K562 (cell line): ENCODE measurements at places on chromosomes 7 and 10. TPM values are rescaled to one million over a fixed set of nuclear protein-coding genes. Genes with fewer than 3 reads are reported as not detected.

The MBL2 gene
- not detected in 2 replicates for total RNA-seq

The PRPS1L1 gene
- total RNA-seq = not detected in 2 replicates

The HOXA13 gene
- not detected in 2 replicates for total RNA-seq

The MSS51 gene
- total RNA-seq = 1.1 and 1.3 TPM in 2 replicates

The IFT22 gene
- total RNA-seq = 6.3 and 6.6 TPM in 2 replicates

The CDK1 gene
- 159 and 174 TPM in 2 replicates for total RNA-seq

The MMP21 gene
- not detected in 2 replicates for total RNA-seq

The MGAM2 gene
- total RNA-seq = 0.02 TPM in 1 of 2 replicates, not detected in the other

The MUC12 gene
- 0.40 and 1.1 TPM in 2 replicates for total RNA-seq

The CCDC172 gene
- not detected in 2 replicates for total RNA-seq

The AKR1C2 gene
- total RNA-seq = 29.4 and 31.3 TPM in 2 replicates

The ENKUR gene
- total RNA-seq = 0.09 and 0.20 TPM in 2 replicates

The FOXP2 gene
- total RNA-seq = not detected in 2 replicates

The NSUN5 gene
- total RNA-seq = 108 and 115 TPM in 2 replicates

The PNLIP gene
- total RNA-seq = 0.69 and 1.1 TPM in 2 replicates

The TMEM229A gene
- total RNA-seq = not detected in 2 replicates

The ADRA2A gene
- not detected in 2 replicates for total RNA-seq

DNA sequence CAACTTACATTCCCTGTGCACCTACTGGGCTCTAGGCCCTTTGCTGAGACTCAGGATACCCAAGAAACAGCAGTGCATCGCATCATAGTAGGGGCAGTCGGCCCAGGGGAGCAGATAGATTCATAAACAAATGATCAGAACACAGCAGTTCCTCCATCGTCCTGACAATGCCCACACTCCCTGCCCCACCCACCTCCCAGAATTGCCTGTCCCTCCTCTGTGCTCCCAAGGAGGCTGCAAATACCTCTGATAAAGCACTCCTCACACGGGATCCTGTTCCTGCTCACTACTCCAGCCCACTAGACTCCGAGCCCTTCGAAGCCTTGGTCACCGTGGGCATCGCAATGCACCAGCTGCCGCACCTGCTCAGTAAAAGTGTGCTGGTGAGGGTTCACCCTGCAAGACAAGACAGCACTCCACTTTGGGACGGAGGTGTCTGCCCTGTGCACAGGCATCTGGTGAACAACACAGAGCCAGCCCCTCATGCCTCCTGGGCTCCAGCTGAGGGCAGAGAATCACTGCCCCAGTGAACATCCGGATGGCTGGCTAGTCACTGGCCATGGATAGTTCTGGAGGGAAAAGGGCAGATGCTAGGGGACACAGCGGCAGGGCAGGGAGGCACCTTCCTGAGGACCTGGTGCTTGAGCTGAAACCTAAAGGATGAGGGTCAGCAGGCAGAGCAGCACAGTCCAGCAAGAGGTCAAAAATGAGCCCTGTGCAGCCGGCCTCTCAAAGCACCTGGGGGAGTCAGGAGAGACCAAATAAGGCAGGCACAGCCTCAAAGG lies 60.7 kb downstream of the TNS3 start:
- DNase-seq = no peak

- DNase-seq = no peak
Measured at GRCh38 chr7:155198196-155198892, 99.3 kb upstream of the INSIG1 start.

GRCh38 chr10:110759523-110759922 lies 112.2 kb upstream of the PDCD4 start:
- DNase-seq = no peak

GRCh38 chr7:45267262-45267661 lies 109.7 kb downstream of the RAMP3 start:
- DNase-seq = no peak

DNA sequence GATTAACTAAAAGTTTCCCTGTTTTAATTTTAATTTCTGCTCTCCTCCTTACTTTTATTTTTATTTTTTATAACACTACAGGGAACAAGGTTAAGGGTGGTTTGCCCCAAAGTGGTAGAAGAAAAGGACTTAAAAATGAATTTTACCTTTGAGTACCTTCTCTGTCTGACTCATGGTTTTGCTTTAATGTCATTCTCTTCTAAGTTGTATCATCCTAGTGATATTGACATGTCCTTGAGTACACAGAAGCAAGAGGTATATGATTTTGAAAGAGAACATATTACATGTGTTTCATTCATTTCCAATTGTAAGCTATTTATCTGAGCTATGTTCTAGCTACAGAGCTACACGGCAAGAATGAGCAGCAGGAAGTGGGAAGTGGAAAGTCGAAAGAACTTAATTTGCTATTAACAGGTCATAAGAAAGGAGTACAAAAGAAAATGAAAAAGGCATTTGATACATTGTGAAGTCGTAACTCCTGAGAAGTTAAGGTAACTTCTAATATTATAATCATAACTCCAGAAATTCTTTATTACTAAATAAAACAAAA lies 112.5 kb downstream of the SEMA3A start:
- DNase-seq = no peak

DNA sequence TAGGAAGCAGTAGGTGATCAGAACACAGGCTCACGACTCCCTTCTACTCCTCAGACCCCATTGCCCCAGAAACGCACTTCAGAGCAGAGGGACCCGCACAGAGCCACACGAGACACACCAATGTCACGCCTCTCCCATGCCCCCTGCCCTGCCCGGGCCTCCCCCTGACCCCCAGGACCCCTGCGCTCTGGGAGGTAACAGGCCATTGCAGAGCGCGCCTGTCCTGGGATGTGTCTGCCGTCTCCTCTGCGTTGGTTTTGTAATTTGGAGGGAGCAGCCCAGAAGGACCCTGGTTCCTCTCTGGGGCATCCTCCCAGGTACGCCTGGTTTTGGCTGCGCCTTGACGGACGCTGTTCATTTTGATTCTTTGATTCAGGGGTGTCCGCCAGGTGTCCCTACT lies 85.4 kb downstream of the UNCX start:
- DNase-seq = no peak

DNA sequence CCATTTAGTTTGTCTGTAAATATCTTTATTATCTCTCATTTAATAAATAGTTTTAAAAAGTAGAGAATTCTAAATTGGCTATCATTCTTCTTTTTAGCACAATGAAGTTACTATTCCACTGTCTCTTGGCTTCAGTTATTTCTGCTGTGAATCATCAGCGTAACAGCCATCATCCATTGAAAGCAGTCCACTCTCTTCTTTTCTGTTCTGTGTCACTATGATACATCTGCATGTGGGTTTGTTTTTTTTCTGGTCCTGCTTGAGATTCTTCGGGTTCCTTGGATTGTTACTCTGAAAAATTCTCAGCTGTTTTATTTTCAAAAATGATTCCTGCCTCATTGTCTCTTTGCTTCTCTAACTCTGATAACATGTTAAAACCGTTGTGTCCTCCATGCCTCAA lies 52.5 kb downstream of the CSGALNACT2 start:
- no peak for DNase-seq

GRCh38 chr7:142319970-142320369 lies 62.1 kb upstream of the PRSS58 start:
- peak; percentile 19 for DNase-seq

DNA sequence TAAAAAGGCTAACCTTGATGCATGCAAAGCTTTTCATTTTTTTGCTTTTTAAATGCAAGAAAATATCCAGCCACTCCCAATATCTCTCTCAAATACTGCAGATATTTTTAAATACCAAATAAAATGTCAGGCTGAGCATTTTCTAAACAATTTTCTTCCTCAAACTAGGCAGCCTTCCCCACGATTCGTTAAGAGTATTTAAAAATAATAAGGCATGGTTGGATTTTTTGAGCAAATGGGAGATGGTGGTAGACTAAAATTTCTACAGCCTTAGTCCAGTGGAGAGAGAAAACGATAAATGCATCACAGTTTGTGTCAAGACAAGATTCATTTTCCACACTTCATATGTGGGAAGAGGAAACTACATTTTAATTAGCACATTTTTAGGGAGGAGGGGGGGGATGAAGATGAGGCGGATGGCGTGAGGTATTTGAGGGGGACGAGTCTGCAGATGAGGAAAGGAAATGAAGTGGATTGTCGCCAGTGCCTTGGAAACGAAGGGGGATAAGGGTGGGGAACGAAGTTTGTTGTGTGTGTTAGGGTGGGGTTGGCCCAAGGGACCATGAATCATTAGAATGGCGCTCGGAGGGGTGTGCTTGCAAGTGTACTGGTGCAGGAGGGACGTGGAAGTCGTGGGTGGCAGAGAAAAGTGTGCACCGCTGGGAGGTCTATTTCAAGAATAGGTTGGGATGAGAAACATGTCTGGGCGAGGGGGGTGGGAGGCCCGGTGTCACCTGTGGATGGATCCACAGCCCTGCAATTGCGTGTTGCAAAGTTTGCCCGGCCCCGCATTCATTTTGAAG lies 1.2 kb upstream of the ADD3 start:
- peak; percentile 45 for DNase-seq

- peak; percentile 67 for DNase-seq
Measured at GRCh38 chr7:51233374-51233773, 83.2 kb downstream of the COBL start.

- DNase-seq = no peak
Measured at GRCh38 chr10:88805361-88805760, 2.8 kb downstream of the LIPM start.

DNA sequence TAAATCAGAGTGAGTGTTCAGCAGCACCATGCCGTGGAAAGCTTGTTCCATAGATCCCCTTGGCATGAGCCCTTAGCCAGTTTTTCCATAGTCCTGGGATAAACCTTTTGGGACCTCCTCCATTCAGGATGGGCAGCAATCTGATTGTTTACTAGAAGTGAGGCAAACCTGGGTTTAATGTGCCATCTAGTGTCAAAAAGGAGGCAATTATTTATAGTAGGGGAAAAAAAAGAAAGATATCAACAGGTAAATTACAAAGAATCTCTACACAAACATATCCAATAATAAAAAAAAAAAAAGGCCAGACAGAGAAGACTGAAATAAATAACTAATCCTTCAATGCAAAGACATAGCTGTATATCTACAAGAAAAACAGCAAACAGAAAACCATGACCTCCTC lies 229.0 kb upstream of the STK17A start:
- no peak for DNase-seq

DNA sequence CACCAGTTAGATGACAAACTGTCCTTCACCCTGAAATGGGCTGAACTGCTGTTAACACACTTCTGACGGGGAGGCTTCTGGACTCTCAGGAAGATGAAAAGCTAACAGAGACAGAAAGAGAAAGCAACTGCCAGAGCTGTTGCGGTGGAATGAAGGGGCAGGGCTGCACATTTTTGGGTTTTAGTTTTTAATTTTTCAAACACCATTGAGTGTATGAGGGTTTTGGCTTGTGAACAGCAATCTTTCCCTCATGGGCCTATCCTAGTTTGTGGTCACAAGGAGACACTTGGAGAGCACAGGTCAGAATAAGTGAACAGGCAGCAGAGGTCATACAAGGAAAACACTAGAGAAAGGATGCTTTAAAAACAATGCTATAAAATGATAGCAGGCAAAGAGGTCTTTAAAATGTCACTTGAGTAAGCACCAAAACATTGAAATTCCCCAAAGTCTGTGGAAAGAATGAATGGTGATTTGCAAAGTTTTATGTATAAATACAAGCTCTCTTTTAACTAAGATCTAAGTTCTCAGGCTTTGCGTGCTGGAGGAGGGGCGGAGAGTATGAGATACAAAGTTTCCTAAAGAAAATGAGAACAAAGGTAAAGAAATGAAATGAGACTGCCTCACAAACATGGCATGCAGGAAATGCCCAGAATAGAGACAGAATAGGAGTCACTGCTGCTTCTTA lies 101.4 kb upstream of the GLI3 start:
- no peak for DNase-seq

- DNase-seq = no peak
Measured at GRCh38 chr10:30383356-30383755, 34.3 kb upstream of the MTPAP start.

DNA sequence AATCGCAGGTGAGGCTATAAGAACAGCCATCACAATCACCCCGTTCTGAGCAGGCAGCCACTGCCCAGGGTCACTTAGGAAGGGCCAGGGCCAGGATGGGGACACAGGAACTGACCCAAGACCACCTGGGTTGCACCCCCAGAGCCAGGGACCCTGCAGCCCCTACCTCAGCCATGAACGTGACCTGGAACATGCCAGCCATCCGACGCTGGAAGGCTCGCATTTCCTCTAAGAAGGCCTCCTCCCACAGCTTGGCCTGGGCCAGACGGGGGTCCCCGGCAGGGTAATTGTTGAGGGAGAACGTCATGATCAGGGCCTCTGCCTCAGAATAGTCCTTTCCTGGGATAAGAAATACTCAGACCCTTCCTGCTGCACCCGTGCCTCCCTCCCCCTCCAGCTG lies 5.0 kb downstream of the NPC1L1 start:
- no peak for DNase-seq

DNA sequence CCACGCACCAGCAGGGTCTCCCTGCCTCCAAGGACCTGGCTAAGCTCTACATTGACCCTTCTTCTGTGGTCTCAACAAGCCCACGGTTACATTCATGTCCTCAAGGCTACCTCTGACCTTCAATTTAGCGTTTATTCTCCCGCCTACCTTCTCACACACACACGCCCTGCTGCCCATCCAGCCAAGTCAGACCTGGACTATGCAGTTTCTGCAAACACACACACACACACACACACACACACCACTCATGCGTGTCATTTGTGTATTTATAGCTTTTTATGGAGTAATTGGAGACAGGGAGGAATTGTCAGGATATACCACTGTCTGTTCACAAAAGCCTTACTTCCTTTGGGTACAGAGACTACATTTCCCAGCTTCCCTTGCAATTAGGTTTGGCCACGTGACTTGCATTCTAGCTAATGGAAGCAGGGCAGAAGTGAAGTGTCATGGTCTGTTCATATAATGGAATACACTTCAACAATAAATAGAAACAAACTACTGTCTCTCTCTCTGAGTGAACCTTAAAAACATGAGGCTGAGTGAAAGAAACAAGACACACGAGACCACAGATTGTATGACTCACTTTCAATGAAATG lies 53.8 kb upstream of the CPXM2 start:
- DNase-seq = peak; percentile 20

- DNase-seq = no peak
Measured at GRCh38 chr10:96352582-96352981, 6.2 kb downstream of the OPALIN start.

GRCh38 chr10:4068629-4069028 lies 283.6 kb upstream of the KLF6 start:
- no peak for DNase-seq

DNA sequence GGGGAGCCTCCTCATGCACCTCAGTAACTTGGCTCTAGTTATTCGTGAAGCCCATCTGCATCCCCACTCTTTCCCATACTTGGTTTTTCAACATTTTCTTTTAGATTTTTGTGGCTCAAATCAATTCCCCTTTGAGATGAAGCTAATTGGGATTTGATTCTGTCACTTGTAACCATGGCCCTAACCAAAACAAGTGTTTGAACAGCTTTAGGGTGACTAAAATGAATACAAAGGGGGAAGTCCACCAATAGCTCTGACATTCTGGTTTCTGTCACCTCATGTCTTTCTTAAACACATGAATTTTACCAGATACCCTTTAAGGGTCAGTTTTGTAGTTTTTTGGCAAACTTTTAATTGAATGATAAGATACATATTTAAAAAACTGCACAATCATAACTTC lies 87.0 kb downstream of the PCGF5 start:
- DNase-seq = no peak

- no peak for DNase-seq
Measured at GRCh38 chr7:22179442-22179879, 177.5 kb downstream of the RAPGEF5 start.

- no peak for DNase-seq
Measured at GRCh38 chr10:121205625-121206024, 354.5 kb downstream of the WDR11 start.

GRCh38 chr10:73841526-73842285 lies 30.3 kb upstream of the NDST2 start:
- no peak for DNase-seq
